Ascending aorta (tissue), 2 donors: ENCODE measurements at places on chromosomes 7 and 10. TPM values are rescaled to one million over a fixed set of nuclear protein-coding genes. Genes with fewer than 3 reads are reported as not detected.
A peak's percentile ranks its signal among the peaks of the same experiment; 100 is the strongest.

DNA sequence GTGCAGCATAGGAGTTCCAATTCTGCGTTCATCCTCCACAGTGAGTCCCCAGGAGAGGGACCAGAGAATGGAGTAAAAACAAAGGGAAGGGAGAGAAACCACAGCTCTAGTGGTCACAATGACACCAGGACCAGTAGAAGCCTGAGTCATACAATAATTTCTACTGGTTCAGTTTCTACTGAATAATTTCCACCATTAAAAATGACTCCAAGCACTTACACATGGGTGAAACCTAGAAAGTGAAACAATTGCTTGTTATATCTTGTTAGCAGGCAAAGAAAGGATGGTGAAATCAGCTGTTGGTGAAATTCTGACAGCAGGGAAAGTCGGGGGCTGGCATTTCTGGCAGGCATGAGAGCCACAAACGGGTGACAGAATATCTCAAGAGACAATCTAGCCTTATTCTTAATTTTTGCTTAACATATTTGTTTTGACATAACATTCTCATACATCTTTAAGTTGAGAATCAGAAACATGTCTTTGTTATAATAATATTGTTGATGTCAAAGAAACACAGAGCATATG, 1065.8 kb upstream of the C7orf33 start:
- H3K4me3 ChIP-seq = no peak overlapping the region
- H3K27ac ChIP-seq = no peak overlapping the region
- no peak for DNase-seq
- H3K27me3 ChIP-seq = no peaks in the 10 kb centered on the region
- no peaks in the 10 kb centered on the region for H3K4me1 ChIP-seq
- no peaks in the 10 kb centered on the region for H3K36me3 ChIP-seq

DNA sequence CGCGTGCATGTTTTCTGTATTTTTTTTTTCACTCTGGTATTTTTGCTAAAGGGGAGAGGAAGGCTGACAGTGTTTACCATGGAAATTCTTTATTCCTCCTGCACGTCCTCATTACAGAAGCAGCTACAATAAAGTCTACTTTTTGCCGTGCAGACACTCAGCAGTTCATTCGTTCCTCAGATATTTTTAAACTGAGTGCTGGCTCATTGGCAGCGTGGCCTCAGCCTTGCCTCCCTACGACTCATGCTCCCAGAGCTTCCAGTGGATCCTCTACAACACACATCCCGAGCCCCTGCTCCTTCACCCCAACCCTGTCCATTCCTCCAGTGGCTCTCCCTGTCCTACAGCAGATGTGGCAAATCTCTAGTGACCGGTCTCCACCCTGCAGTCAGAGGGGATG, 239.2 kb upstream of the ZMIZ1 start:
- no peaks in the 10 kb centered on the region for H3K36me3 ChIP-seq
- no peak overlapping the region for H3K27ac ChIP-seq
- H3K27me3 ChIP-seq = no peaks in the 10 kb centered on the region

GRCh38 chr7:69889976-69890351, 291.7 kb downstream of the AUTS2 start:
- DNase-seq = no peak
- no peak overlapping the region for H3K4me3 ChIP-seq
- H3K27ac ChIP-seq = no peak overlapping the region
- H3K36me3 ChIP-seq = no peaks in the 10 kb centered on the region

GRCh38 chr10:85679710-85680109, 686.9 kb downstream of the GRID1 start:
- no peaks in the 10 kb centered on the region for H3K4me1 ChIP-seq
- no peak overlapping the region for H3K4me3 ChIP-seq
- DNase-seq = no peak
- no peaks in the 10 kb centered on the region for H3K27me3 ChIP-seq
- H3K27ac ChIP-seq = no peak overlapping the region

DUSP5 gene
- total RNA-seq = 26.9 TPM

- no peak for DNase-seq
- no peaks in the 10 kb centered on the region for H3K36me3 ChIP-seq
- peaks cover 32% of the 10 kb centered on the region for H3K4me1 ChIP-seq
- no peak overlapping the region for H3K4me3 ChIP-seq
- H3K27ac ChIP-seq = peak overlapping the region; percentile 39
These were observed 12.5 kb downstream of the ADD3 start for GRCh38 chr10:110020265-110020664.

SEPTIN14 gene
- not detected for total RNA-seq

DNA sequence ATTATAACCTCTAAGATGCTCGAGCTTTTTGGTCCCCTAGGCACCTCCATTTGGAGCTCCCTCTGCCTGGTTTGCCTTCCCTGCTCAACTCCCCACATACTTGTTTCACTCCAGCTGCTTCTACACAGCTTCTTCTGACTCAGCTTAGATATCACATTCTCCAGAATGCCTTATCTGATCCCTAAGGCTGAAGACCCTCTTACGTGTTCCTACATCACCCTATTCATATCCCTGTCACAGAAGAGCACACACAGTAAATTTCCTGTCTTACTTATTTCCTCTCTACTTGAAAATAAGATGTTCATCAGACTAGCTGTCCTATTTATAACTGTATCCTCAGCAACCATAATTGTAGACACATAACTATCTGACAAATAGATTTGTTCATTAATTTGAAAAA, 61.3 kb upstream of the RNF148 start:
- no peak overlapping the region for H3K27ac ChIP-seq
- no peaks in the 10 kb centered on the region for H3K4me1 ChIP-seq
- H3K36me3 ChIP-seq = no peaks in the 10 kb centered on the region
- no peaks in the 10 kb centered on the region for H3K27me3 ChIP-seq

CPN1 gene
- total RNA-seq = not detected
